ENCODE measurements at places on chromosomes 5 and 9.

DNA sequence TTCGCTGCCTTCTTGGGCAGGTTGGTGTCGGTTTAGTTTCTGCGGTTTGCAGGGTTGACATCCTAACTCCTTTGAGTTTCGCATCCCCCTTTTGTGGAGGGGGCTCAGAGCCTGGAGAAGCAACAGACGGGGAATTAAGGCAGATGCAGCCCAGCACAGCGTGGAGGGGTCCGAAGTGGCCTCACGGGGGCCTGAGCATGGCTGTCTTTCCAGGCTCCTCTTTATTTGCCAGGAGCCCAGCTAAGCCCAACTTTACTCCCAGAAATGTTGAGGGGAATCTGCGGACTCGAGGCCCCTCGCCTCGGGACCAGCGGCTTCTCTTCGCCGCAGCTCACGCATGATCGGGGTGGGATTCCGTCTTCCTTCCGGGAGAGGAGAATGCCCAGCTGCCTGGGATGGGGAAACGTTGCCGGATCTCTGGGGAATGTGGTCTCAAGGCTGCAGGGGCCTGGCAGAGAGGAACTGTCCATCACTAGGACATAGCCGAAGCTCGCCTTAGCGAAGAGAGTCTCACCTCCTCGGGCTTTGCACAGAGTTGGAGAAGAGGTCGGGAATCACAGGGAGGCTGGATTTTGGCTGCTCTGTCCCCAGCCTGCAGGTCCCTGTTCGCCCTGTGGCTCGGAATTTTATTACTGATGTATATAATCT, 1.3 kb downstream of the RAI14 start:
- DNase-seq: no peak

GRCh38 chr9:136845465-136846260, 3.4 kb downstream of the AJM1 start:
- DNase-seq: no peak

GRCh38 chr5:53386341-53386740, 94.1 kb upstream of the FST start:
- DNase-seq: no peak

DNA sequence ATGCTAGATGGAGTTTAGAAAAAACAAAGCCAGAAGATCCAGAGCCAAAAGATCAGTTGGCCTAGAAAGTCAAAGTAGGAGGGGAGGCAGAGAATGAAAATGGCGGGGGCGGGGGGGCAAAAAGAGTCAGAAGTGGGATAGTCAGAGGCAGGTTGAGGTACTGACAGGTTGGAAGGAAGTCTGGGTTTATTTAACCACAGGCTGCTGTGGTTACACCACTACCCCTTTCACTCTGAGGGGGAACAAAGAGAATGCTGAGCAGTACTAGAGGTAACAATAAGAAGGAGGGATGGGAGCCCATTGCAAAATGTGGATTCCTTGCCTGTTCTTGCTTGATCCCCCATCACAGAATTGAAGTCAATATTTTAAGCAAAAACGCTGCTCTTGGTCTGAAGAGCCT, 111.8 kb downstream of the CAVIN4 start:
- no peak for DNase-seq

GRCh38 chr5:31823472-31823871, 184.5 kb downstream of the PDZD2 start:
- DNase-seq: no peak

DNA sequence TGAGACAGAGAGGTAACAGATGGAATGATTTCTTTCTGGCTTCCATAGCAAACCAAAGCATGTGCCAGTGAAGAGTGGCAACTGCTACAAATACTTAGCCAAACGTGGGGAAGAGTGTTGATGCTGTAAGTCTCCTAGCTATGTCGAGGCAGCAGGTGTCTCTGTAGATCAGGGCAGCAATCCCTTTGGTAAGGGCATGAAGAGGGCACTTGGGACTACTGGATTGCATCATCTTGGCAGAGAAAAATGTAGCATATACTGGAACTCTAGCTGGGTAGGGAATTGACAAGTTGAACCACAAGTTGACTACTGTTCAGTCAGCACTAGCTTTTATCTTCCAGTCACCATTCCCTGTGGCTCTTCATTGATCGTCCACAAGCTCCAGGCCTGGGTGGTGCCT, 75.8 kb downstream of the GHR start:
- DNase-seq: no peak

- DNase-seq: no peak
Observed at GRCh38 chr9:121708768-121709488, 57.5 kb downstream of the DAB2IP start.

- no peak for DNase-seq
Observed at GRCh38 chr5:59727186-59727585, 166.3 kb downstream of the PDE4D start.

DNA sequence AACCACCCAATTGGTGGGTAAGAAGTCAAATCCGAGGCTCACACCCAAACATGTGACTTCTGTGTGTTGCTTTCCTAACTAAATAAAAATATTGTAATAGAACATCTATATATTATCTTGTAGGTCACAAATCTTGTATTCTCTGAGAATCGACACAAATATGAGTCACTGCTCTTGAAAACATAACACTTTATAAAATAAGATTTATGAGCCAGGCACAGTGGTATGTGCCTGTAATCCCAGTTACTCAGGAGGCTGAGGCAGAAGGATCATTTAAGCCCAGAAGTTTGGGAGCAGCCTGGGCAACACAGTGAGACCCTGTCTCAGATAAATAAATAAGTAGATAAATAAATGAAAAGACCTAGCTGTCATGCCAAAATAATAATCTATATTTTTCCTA, 624.1 kb downstream of the ANXA1 start:
- DNase-seq: no peak

- DNase-seq: no peak
Observed at GRCh38 chr5:997001-997474, 11.6 kb upstream of the NKD2 start.

- DNase-seq: no peak
Observed at GRCh38 chr5:460273-460625, 17.3 kb downstream of the EXOC3 start.

DNA sequence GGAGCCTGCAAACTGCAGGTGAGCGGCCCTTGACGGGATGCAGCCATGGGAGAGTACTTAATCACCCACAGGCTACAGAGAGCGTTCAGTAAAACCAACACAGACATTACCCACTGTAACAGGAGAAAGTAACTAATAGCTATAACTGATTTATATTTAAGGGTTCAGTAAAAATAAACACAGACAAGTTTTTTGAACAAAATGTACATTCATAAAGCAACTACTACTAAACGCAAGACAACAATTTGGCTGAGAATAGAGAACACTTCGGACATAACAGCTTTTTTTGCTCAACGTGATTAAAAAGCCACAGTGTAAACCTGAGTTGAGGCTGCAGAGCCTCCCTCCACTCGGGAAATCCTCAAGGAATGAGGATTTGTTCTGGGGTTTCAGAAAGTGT, 61.7 kb downstream of the LIFR start:
- DNase-seq: no peak

DNA sequence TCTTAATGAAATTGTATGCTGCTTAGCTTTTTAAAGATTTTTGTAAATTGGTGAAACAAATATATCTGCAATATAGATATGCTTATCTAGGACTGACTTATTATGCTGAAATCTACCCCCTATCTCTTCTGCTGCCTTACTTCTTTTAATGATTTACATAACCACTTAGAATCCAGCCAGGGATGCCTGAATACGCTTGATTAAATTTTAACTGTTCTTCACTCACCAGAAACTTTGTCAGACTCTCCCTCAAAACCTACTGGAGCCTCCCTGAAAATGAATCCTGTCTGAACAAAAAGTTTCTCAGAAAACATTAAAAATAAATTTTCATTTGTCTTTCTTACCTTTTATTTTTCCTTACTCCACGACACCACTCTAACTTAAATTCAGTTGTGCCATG, 111.7 kb downstream of the ST8SIA4 start:
- no peak for DNase-seq

- no peak for DNase-seq
Observed at GRCh38 chr5:135157421-135158313, 123.6 kb upstream of the PITX1 start.

GRCh38 chr9:135145312-135145711, 57.8 kb downstream of the OLFM1 start:
- DNase-seq: no peak

DNA sequence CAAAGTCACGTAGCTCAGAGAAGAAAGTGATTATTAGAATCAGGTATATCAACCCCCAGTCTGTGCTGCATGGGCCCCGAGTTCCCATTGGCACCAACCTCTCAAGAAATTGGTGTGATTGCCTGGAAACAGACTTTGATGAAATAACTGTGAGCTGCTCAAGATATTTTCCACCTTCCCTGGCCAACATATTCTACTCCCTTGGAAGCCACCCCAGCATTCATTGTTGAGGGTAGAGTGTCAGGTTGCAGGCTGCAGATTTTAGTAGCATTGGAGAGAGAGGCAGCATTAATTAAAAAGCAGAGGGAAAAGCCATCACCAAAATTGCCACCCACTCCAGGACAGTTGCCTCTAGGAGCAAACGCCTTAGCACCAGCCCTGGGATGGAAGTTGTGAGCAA, 154.2 kb upstream of the TNPO1 start:
- no peak for DNase-seq

DNA sequence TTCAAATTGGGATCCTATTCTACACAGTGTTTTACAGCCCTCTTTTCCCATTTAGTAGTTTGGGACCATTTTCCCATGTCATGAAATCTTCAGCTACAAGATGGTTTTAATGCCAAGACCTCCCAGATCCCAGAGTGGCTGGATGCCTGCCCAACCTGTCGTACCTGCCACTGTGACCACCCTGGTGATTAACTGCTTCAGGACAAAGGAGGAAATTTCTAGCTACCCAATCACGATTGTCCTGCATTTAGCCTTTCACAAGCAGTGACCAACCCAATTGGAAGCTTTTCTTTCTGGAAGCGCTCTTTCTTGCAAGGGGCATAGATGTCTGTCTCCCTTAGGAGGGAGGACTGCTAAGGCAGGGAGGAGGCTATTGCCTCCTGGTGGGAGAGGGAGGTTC, 13.8 kb downstream of the IL9 start:
- no peak for DNase-seq

- no peak for DNase-seq
Observed at GRCh38 chr5:124948062-124948753, 201.8 kb upstream of the ZNF608 start.

DNA sequence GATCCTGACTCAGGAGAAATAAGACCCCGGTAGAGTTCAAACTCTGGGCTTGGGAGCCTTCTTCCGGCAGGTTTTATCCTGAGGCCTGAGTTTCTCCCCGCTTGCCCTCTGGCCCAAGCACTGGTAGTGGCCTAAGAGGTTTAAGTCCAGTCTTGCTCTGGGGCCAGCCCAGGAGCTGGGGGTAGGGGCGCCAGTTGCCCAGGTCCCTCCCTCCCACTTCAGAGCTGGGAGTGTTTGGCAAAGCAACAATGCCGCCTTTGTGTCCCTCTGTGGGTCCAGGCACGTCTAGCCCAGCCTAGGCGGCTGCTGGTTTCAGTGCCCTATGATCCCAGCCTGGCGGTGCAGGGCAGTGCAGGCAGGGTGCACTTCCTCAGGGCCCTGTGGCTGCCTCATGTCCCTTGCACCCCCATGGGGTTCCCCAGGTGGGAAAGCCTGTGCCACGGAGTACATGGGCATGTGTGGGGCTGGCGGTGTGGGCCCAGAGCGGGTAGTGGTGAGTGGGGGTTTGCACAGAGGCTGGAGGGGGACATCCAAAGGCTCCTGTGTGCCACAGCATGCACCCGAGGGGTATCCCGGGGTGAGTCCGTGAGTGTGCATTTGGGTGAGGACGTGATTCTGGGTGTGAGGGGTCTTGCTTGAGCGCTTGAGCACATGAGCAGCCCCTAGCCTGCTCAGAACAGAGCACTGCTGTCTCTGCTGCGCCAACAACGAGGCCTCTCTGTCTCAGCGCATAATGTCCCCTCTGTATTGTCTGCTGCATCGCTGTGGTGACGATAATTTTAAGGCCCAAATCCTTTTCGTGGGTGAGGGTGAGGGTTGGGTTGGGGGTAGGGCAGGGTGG, 61.7 kb upstream of the PSD2 start:
- no peak for DNase-seq

DNA sequence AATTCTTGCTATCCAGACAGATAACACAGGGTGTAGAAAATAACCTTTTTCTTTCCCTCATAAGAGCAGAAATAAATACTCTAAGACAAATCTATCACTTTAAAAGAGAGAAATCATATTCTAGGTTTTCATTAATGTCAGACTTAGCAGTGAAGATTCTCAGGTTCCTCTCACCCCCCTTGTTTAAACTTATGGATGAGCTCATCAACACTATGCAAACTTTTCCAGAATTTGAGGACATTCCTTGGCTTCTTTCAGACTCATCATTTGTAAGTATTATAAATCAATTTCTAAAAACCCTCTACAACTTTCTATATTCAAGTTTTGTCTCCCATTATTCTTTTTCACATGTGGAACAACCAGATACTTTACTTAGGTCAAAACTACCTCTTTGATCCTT, 374.9 kb upstream of the TRPC7 start:
- DNase-seq: no peak

DNA sequence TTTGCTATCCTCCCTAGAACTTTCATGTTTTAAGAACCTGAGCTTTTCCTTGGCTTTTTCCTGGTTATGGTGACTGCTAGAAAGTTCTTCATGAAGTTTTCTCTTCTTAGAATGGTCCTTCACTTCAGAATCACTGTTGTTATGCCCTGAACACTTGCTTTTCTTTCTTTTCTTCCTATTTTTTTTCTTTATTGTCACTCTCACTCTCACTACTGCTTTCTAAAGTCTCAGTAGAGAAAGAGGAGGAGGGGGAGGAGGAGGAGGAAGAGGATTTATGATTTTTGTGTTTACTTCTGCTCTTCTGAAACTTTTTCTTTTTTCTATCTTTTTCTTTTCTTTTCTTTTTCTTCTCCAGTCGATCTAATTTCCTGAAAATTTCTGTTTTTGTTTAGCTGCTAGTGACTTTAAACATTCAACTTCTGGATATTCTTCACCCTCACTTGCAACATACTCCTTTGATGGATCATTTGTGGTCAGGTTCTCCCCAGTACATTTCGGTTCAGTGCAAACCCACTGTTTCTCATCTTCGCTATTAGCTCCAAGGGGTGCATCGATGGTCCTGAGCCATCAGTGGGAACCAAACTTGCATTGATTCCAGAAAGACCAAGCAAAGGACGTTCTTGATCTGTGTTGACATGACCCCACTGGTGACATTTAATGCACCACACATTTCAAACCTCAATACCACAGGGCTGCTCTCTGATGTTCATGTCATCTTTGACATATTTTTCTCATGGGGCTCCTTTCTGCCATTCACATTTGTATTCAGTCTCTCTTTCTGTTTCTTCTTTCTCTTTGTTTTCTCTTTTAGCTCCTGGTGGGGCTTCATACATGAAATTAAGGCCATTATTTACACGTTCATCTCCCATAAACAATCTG, 81.6 kb upstream of the HAND1 start:
- DNase-seq: no peak

- no peak for DNase-seq
Observed at GRCh38 chr5:131196331-131196730, 25.6 kb downstream of the LYRM7 start.

DNA sequence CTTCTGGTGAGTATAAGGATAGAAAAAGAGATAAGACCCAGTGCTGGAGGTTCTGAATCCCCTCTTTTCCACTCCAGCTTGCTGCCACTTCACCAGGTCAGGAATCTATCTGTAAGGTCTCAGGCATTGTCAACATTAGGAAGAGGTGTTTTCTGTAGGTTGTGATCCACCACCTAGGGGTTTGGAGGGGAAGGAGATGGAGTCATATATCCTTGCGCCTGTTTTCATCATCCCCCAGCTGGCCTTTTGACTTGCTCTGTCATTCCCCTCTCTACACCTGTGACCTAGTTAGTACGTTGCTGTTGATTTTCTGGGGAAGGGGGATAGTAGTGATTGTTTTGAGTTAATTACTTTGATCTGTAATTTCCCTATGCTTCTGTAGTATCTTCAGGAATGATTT, 20.5 kb downstream of the SPINK5 start:
- DNase-seq: no peak

- DNase-seq: no peak
Observed at GRCh38 chr5:85159395-85159794, 774.7 kb upstream of the EDIL3 start.

Data from NCI-H2081 treated with DMSO at 0.1 percent for 48 hours (cell line).